Fibroblast of upper back skin (primary cell): ENCODE measurements at places on chromosomes 11 and 22.
A peak's percentile ranks its signal among the peaks of the same experiment; 100 is the strongest.

DNA sequence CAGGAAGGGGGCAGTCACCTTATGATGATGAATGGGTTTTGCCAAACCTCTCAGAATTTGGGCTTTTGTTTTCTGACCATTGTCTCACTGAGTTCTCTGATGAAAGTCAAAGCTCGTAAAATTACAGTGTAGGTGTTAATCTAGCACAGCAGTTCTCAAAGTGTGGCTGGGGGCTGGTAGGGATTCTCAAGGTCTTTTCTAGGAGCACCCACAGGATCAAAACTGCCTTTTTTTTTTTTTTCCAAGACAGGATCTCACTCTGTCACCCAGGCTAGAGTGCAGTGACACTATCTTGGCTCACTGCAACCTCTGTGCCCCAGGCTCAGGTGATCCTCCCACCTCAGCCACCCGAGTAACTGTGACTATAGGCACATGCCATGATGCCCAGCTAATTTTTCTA lies 66.1 kb downstream of the C22orf31 start:
- DNase-seq, result no peak

- peak; percentile 38 for DNase-seq
These were observed 9.6 kb upstream of the UCP3 start for GRCh38 chr11:74018331-74019005.

DNA sequence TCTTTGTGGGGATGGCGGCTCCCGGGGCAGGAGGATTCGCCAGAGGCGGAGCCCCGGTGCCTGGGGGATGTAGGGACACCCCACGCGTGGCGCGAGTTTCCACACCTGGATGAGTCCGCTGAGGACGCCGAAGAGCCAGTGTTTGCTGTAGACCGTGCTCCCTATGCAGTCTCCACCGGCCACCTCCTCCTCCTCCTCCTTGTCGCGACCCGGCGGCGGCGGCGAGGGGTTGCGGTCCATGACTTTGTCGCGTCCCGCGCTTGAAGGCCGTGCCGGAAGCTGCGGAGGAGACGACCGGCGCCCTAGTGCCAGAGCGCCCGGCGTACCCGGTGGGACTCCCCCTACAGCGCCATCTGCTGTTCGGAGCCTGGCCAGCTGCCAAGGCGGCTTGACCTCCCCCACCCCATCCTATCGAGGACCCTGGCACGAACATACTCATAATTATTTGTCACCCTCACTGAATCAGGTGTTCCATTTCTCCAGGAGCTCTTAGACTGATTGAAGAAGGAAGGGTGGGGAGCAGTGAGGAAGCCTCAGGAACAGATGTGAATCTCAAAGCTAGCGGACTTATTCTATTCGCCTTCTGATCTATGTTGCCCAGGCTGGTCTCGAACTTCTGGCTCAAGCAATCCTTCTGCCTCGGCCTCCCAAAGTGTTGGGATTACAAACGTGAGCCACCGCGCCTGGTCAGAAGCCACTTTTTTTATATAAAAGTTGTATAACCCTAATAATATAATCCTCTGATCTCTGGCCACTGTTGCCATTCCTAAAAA lies at the start of gene SAAL1:
Gene SAAL1, minus strand, starts transcription at position 281 of the 773 bp plus-strand sequence. Its CDS starts 41 bp downstream, at position 240.
- DNase-seq, result peak; percentile 81

GRCh38 chr22:33220476-33221080 lies 162.4 kb upstream of the SYN3 start:
- DNase-seq, result no peak

- no peak for DNase-seq
These were observed 35.1 kb upstream of the ASPHD2 start for GRCh38 chr22:26393929-26394328.

DNA sequence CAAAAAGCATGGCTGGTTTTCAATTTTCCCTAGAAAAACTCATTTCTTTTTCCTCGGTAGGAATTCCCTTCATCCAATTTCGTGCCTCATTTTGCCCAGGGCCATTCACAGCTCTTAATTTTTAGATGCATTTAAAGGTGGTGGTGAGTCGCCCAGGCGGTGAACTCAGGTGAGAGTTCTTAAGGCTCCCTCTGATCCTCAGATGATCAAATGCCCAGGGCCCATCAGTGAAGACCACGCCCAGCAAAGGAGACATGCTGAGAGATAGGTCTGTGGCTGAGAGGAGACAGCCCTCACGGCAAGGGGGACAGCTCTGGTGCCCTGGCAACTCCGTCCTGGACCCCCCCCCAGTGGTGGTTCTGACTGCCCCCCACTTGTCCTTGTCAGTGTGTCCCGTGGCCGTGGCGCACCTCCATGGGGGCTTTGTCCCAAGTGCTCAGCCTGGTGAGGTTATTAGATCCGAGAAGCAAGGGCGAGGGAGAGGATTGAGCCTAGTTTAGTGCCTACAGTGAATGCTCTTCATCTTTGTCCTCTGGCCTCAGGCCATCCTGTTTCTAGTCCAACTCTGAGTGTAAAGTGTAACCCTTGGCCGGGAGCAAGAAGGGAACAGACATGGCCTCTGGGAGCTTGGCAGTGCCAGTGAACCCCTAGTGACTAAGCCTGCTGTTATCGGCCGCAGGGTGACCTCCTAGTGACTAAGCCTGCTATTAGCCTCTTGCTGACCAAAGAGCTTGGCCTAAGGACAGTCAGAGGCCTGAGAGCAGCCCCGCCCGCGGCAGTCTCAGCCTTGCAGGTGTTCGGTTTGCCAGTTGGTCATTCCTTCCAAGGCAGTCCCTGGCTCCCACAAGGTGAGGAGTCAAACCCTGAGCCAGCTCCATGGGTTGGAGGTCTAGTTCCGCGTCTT lies 83.5 kb downstream of the CTTN start:
- no peak for DNase-seq

GRCh38 chr11:122167100-122167499 lies 51.1 kb upstream of the BLID start:
- DNase-seq, result peak; percentile 67

- DNase-seq, result no peak
These were observed 8.7 kb downstream of the GRK2 start for GRCh38 chr11:67274768-67275605.

DNA sequence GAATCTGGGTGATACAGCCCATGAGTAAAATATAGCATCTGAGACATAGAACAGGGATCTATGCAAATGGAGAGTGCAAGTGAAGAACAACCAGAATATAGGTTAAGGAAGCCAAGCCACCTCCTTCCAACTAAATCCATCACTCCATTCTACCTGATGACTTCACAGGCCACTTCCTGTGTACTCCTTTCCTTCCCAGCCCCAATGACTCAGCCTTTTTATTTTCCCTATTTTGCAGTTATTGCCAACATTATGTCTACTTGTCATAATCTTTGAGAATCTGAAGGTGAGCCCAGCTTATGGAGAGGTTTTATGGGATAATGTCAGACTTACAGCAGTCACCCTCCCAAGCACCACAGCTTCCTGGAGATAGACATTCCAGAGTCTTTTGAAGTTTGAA lies 1.4 kb upstream of the OR52M1 start:
- DNase-seq, result no peak
